Suppressor macrophage (primary cell): ENCODE measurements at places on chromosomes 2 and 18.
A peak's percentile ranks its signal among the peaks of the same experiment; 100 is the strongest.

- no peak for DNase-seq
Measured at GRCh38 chr2:111982822-111983221, 72.2 kb upstream of the TMEM87B start.

DNA sequence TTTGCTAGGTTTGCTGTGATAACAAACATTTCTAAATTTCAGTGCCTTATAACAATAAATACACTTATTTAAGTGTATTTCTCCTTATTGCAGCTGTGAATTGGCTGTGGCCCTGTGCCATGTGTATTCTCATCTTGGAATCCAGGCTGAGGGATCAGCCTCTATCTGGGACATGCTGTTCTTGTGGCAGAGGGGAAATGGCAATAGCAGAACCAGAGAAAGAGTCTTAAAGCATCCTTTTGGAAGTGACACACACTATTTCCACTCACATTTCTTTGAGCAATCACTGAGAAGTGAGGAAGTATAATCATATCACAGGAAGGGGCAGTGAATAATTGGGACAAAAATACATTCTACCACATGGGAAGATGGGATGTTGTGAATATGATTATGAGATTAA, 66.2 kb upstream of the PROKR1 start:
- DNase-seq = no peak

DNA sequence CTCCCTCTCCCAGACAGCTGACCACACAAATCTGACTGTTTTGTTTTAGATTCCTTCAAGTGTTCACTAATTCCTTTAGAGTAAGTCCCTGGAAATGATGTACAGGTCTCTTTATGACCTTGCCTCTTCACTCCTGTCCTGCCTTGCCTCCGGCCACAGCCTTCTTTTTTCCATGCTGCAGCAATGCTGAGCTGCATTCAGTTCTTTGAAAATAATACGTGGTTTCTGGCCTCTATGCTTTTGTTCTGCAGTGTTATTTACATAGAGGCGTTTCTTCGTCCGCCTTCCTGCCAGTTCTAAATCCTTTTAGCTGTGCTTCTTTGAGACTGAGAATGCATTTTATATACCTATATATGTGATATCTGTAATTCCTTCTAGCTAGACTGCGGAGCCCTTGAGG, 87.2 kb downstream of the PPP1R1C start:
- DNase-seq = no peak

DNA sequence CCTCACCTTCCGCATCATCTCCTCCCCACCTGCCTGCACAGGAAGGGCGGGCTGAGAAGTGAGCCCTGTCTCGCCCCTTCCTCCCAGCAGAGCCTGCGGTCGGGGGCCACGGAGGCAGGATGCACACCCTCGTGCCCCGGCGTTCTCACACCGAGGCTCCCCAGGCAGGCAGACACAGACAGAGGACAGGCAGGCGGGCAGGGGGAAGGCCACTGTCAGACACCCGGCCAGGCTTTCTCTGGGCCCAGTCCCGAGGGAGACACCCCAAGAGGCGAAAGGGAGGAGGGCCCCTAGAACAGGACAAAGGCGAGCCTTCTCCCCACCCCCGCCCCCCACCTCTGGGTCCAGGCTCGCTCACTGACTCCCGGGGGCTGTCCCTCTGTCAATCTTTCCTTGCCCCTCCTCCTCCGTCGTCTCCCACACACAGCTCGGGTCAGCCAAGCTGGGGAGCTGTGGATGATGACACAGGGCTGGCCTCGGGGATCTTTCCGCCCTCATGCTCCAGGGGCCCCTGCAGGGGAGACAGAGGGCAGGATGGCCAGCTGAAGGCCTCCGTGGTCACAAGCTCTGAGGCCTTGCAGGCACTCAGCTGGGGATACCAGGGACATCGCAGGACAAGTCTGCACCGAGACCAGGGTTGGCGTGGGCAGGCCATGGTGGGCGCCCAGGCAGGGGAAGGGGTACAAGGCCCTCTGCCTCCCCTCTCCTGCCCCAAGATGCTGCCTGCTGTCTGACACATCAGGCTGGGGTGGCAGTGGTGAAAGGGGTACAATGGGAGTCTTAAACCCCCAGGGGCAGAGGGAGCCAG, 24.9 kb downstream of the BIN1 start:
- DNase-seq = peak; percentile 83

DNA sequence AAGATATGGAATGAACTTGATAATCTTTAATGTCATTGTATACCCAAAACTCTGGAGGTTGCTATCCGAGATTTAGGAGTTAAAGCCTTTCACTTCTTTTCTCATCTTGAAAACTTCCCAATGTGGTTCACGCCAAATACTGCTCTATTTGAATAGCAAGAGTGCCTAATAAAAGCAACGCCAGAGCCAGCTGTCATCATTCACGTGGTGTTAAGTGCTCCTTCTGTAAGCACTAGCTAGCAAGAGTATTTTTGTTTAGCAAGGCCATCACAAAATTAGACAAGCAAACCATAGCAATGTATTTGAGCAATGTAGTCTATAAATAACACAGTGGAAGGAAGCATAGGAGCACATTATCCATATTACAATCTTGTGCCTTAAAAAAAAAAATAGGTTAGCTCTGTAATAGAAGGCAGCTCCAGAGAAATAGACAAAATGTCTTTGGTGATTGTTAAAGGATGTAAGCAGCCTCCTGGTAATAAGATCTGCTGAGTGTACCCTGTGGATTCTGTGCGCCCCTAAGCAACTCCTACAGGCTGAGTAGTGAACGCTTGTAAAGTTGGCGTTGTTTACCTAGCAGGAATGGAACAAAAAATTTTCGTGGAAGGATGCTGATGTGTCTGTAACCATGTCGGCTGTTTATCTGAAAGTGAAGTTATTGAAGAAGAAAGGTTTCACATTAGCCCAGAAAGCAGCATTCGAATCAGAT, 518.0 kb downstream of the CNTNAP5 start:
- no peak for DNase-seq

- DNase-seq = no peak
Measured at GRCh38 chr2:143955401-143956065, 564.4 kb downstream of the ZEB2 start.

DNA sequence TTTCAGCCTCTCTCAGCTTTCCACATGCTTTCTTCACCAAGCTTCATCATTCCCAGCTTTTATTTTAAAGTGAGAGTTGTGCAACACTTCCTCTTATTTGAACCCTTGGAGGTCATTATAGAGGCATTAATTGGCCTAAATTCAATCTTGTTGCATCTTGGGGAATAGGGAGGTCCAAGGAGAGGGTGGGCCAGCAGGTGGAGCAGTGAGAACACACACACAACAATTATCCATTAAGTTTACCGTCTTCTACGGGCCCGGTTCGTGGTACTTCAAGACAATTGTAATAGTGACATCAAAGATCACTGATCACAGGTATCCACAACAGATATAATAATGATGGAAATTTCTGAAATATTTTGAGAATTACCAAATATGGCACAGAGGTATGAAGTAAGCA, 457.2 kb upstream of the SMIM21 start:
- no peak for DNase-seq

DNA sequence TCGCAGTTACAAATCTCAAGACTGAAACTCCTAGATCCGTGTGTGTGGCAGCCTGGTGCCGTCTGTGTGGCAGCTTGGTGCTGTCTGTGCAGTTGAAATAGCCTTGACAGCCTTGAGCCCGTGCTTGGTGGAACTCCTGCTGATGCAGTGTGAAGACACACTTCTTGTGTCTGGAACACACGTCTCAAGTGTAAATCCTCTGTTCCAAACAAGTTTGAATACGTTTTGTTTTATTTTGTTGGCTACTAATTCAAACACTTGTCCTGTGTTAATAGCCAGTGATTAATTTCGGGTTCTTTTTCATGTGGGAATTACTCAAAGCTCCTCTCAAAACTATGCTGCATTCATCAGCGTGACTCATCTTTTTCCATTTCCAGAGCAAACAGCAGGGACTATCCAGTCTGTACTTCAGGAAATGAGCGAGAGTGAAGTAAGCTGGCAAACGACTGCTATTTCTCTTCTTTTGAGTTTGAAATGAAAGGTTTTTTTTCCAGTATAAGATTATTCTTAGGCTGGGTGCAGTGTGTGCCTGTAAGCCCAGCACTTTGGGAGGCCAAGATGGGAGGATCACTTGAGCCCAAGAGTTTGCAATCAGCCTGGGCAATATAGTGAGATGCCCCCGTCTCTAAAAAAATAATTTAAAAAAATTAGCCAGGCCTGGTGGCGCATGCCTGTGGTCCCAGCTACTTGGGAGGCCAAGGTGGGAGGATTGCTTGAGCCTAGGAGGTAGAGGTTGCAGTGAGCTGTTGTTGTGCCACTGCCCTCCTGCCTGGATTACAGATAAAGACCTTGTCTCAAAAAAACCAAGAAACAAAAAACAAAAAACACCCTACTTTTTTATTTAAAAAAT, 152.9 kb downstream of the SPP2 start:
- no peak for DNase-seq

- peak; percentile 70 for DNase-seq
Measured at GRCh38 chr2:190404487-190404886, 3.7 kb upstream of the MFSD6 start.

GRCh38 chr2:24618144-24618543, 127.1 kb downstream of the NCOA1 start:
- no peak for DNase-seq

GRCh38 chr2:20381457-20381856, 30.8 kb upstream of the PUM2 start:
- no peak for DNase-seq

GRCh38 chr2:83378921-83379320, 1080.2 kb downstream of the SUCLG1 start:
- DNase-seq = no peak

- no peak for DNase-seq
Measured at GRCh38 chr2:171531291-171531690, 9.0 kb downstream of the CYBRD1 start.

- DNase-seq = no peak
Measured at GRCh38 chr2:25431604-25432003, 89.9 kb upstream of the DNMT3A start.

DNA sequence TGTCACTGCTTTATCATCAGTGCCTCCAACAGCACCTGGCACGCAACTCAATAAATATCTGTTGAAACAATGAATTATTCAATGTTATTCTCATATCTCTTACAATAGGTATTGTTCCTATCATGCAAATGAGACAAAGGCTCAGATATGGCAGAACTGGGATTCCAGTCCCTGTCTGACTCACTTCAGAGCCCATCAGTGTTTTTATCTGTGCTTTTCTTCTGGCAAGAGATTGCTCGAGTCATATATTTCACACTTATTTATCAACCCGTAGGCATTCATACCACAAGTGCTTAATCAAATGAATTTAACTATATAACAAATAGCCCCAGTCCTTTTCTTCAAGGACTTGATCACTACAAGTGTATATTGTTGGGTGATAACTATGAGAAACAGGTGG, 76.4 kb upstream of the TSPYL6 start:
- no peak for DNase-seq

- DNase-seq = no peak
Measured at GRCh38 chr2:227818675-227819397, 5.2 kb downstream of the CCL20 start.

GRCh38 chr2:419687-420317, 131.9 kb upstream of the ALKAL2 start:
- DNase-seq = no peak

- DNase-seq = no peak
Measured at GRCh38 chr18:9280849-9281248, 53.7 kb upstream of the TWSG1 start.

DNA sequence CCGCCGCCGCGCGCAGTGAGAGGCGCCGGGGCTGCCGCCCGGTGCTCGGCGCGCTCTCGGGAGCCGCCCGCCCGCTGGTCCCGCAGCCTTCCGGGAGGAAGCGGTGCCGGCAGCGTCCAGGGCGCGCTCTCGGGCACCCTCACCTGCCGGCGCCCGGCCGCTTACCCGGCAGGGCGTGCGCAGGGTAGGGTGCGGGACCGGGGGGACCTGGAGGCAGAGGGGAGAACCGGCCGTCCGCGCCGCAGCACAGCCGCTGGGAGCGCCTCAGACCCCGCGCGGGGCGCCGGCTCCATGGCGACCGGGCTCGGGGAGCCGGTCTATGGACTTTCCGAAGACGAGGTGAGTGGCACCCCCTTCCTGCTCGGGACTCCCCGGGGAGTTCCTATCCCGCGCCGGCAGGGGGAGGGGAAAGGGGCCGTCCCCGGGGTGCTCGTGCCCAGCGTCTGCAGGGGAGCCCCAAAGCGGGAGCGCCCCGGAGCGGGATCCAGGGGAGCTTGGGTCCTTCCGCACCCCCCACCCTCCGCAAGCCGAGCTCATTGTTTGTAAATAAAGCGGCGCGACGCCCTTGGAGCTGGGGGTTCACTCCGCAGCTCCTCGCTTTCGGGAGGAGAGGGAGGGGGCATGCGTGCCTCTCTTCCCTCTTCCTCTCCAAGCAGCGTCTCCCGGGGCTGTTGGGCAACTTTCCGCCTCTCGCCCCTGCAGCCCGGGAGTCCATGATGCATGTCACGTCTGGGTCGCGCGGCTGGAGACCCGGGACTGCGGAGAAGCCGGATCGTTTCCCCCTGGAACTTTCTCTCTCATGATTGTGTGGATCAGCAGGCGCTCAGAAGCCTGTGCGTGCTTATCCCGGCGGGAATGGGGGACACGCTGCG, 580 bp downstream of the NEDD4L start:
- peak; percentile 73 for DNase-seq
